Activated CD4-positive, alpha-beta T cell treated with anti-CD3 and anti-CD28 coated beads for 36 hours (primary cell): ENCODE measurements at places on chromosomes 5 and 9.

- DNase-seq = no peak
Measured at GRCh38 chr9:105887679-105888078, 193.3 kb downstream of the TMEM38B start.

DNA sequence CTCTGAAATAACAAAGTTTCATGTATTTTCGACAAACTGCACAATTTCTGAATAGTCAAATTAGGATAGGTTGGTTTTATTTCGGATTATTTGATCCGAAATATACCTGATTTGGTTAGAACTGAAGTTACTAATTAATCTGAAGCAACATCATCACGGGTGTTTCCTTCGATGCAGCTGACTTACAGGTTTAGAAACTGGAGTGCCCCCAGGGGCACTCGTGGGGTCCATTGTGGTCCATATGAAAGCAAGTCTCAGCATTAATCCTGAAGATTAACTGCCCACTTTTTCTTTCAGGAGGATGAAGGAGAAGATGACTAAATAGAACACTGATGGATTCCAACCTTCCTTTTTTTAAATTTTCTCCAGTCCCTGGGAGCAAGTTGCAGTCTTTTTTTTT lies 5.3 kb downstream of the SET start:
- DNase-seq = no peak

GRCh38 chr5:80268916-80269315 lies 13.1 kb upstream of the SERINC5 start:
- no peak for DNase-seq

- DNase-seq = no peak
Measured at GRCh38 chr5:75992753-75993152, 90.4 kb upstream of the SV2C start.

DNA sequence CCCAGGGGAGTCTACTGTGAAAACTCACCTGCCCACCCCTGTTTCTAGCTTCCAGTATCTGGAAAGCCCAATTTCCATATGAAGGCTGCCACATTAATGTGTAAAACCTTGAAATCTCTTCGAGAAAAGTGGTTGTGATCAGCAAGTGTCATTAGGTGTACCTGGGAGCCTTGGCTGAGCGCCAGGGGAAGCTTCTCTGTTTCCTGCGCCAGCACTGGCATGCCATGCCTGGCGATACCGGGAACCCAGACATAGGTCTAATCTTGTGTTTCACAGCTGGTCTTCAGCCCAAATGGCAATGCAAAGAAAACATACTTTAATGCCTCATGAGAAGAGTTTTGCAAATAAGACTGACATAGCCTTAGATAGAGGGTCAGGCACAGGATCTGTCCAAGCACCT lies 101.6 kb downstream of the TENT4A start:
- no peak for DNase-seq

DNA sequence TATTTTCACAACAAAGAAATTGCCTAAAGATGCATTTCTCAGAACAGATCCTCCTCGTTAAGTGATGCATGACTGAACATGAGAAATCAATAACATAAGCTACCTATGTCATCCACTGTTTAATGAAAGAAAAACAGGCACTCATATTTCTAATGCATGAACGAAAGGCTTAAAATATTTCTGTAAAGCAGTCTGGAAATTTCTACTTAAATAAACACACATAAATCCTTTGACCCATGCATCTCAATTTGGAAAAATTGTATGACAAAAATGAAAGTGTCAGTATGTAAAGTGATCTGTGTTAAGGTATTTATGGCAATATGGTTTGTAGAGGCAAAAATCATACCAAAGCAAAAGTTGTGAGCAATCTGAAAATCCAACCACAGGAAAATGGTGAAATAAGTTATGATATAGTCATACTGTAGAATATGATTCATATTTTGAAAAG lies 399.2 kb upstream of the GRAMD2B start:
- DNase-seq = no peak

DNA sequence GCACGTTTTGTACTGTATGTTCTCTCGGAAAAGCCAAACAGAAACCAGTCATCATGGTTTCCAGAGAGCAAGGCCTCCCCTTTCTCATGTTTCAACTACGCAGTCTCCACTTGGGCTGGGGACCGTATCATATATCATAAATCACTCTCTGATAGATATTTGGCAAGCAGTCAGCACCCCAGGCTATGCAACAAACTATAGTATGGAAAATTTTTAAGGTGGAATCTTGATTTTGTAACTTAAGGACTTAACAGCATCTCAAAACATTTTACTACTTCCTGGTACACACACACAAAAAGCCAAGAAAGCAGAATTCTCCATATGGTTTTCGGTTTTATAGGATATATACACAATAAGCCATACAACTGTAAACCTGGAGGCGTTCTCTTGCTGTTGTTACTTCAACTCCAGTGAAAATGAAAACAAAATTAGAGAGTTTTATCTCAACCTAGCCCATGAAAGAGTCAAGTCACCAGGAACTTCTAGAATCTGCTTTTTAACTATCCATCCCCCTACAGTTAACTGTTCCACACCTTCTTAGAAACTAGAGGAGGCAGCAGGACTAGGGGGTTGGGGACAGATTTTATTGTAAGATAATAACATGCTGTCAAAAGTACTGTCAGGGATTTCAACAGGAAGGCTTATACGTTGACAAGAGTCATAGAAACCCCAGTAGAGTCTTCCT lies 283.4 kb downstream of the NFIB start:
- no peak for DNase-seq

GRCh38 chr5:112077180-112077579 lies 320.2 kb upstream of the NREP start:
- DNase-seq = no peak

GRCh38 chr5:112604732-112605630 lies 132.7 kb upstream of the APC start:
- DNase-seq = peak; percentile 13

GRCh38 chr5:92017776-92018175 lies 634.7 kb upstream of the ARRDC3 start:
- DNase-seq = no peak

DNA sequence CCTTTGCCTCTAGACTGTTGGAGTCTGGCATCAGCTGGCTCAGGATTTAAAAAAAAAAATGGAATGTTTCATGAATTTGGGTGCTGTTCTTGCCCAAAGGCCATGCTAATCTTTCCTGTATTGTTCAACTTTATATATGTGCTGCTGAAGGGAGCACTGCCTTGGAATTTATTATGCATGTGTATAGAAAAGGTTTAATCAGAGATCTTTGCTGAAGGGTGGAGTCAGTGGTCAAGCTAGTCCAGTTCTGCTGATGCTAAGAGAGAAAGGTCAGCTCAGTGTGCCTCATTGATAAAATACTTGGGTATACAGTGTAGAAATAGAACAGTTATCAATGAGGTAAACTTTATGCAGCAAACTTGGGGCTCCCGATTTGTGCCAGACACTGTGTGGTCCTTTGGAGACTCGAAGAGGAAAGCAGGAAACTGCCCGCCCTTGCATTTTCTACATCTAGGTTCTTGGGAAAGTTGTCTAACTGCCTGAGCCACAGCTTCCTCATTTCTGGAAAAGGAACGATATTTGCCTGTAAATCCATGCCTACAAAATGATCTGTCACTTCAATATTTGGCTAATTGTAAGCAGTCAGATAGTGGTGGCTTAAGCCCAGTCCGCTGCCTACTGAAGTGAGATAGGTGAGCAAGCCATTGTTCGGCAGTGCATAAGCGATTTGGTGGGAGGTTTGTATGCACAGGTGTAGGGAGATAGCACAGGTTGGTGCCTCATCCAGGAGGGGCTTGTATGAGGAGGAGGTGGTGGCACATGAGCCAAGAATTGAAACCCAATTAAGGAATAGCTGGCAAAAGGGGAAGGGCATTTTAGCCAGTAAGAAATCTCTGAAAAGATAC lies 29.2 kb upstream of the GTF2H2C start:
- no peak for DNase-seq

GRCh38 chr5:14440582-14441431 lies 140.8 kb upstream of the OTULINL start:
- no peak for DNase-seq

GRCh38 chr5:108561416-108562204 lies 179.7 kb upstream of the FBXL17 start:
- DNase-seq = no peak

DNA sequence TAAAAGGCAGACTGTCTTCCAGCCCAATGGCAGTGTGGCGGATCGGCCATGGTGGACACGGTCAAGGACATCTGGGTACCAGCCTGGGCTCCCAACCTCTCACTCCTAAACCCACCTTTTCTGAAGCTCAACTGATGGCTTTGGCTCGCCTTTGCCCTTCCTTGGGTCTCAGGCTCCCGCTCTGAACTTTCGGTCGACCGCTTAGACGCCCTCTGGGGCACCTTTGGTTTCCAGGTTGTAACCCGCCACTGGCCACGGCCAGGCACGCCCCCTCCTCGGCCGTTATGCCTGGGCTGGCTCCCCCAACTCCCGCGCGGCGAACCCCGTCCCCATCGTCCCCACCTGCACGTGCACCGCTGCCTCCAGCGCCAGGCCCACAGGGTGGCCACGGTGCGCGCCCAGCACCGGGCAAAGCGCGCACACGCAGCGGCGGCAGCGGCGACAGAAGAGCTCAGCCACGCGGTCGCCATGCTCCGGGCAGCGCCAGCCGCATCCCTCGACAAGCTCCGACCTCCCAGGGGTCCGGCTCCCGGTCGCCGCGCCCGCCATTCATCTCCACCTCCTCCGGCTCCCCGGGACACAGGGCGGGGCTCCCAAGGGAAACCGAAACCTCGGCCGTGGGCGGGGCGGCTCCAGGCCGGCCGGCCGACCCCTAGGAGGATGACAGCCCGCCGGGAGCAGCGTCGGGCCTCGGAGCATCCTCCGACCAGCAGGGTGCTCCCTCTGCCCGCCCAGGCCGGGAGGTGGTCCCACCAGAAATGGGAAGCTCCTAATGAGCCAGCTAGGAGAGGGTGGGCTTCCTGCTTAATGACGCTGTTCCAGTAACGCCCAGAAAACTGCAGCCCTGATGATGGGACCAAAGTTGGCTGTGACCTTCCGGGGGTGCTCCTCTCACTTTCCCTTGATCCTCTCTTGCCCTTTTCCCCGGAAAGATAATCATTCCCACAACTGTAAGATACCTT lies at the start of gene TRIM14:
TSS of gene TRIM14 (minus strand) at position 583 of the 962 bp plus-strand sequence. CDS start at position 549, 34 bp downstream.
- DNase-seq = peak; percentile 79

GRCh38 chr9:130465383-130466096 lies 20.8 kb downstream of the ASS1 start:
- no peak for DNase-seq

GRCh38 chr9:121300283-121301119 lies 32.5 kb downstream of the GSN start:
- no peak for DNase-seq

GRCh38 chr9:112726428-112726827 lies 8.5 kb upstream of the INIP start:
- no peak for DNase-seq

DNA sequence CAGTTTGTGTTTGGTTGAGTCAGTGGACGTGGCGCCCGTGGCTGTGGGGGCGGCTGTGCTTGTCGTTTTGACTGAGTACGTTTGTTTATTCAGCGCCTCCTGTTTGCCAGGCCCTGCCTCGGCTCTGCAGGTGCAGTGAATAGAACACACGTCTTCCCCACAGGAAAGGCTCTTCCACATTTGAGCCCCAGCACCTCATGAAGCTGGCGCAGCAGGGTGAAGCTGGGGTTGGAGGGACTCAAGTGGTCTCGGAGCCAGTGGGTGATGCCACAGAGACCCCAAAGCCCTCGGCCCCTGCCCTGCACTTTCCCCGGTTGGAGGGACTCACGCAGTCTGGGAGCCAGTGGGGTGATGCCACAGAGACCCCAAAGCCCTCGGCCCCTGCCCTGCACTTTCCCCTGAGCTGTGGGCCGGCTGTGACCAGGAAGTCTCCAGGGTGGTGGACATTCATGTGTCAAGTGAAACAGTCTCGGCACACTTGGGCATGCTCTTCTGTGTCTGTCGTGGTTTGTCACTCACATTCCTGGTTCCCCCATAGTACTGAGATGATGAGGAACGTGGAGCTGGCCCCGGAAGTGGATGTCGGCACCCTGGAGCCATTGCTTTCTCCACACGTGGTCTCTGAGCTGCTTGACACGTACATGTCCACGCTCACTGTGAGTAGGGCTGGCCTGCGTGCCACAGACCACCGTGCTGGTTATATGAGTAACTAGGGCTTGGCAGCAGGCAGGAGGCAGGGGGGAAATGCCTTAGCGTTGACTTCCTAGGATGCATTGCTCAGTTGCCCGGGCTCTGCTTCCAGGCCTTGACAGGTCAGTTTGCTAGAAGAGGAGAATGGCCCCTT lies 13.6 kb downstream of the EXOC3 start:
- peak; percentile 4 for DNase-seq

- no peak for DNase-seq
Measured at GRCh38 chr5:58224661-58225060, 235.2 kb downstream of the PLK2 start.

GRCh38 chr5:10556289-10556807 lies 7.5 kb upstream of the ANKRD33B start:
- DNase-seq = no peak

GRCh38 chr9:92147030-92147851 lies 32.0 kb upstream of the SPTLC1 start:
- DNase-seq = peak; percentile 22

DNA sequence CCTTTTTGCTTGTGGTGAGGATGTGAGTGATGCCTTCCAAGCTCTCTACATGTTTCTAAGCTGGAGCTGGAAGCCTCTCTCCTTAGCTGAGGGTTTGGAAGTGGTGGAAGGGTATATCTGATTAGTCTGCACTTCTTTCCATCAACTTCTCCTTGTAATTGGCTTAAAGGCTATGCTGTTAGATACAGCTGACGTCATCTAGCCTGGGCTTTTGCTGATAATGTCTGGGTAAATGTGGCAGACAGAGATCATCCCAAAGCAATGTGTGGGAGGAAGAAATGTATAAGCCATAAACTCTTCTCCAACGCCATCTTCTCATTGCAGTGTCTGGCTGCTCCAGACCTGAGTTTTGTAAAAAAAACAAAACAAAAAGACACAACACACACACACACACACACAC lies 29.3 kb downstream of the ZNF354C start:
- DNase-seq = no peak

DNA sequence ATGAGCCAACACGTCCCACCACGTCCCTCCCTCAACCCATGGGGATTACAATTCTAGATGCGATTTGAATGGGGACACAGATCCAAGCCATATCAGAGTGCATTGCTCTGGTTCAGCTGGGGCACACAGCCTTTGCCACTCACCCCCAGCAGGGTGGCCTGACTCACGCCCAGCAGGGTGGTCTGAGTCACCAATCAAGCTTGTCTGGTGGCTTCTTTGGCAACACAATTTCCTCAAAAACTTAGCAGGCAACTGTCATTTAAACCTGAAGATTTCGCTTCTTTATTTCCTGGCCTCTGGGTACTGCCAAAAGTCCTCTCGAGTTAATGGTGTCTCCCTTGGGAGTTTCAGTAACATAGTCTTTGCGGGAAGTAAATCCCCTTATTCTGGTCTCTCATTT lies 16.3 kb upstream of the SEMA5A start:
- DNase-seq = no peak
